ENCODE measurements at places on chromosomes 16 and 17. TPM values are rescaled to one million over a fixed set of nuclear protein-coding genes. Genes with fewer than 3 reads are reported as not detected.

GRCh38 chr17:4492721-4493561 is 5.7 kb upstream of the SPNS2 start:
- DNase-seq = peak; percentile 54

DNA sequence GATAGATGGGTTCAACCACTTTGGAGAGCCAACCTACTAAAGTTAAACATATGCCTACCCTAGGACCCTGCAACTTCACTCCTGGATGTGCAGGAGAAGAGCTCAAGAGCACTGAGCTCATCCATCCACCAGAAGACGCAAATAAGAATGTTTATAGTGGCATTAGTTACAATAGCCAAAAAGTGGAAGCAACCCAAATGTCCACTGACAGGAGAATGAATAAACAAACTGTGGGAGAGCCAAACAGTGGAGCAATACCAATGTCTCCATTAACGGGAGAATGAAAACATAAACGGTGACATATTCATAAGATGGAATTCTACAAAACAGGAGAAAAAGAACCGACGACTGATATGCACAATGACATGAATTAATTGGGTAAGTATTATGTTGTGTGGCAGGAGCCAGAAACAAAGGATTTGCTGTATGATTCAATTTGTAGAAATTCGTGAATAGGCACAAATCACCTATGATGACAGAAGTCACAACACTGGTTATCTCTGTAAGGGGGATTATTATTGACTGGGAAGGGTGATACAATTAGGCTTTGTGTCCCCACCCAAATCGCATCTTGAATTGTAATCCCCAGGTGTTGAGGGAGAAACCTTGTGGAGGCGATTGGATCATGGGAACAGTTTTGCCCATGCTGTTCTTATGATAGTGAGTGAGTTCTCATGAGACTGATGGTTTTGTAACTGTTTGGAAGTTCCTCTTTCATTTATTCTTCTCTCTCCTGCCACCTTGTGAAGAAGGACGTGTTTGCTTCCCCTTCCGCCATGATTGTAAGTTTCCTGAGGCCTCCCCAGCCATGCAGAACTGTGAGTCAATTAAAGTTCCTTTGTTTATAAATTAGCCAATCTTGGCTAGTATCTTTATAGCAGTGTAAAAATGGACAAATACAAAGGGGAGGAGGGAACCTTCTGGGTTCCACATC is 57.9 kb upstream of the PLCG2 start:
- DNase-seq = no peak

Gene TLCD3B
- 1.9 TPM for total RNA-seq

DNA sequence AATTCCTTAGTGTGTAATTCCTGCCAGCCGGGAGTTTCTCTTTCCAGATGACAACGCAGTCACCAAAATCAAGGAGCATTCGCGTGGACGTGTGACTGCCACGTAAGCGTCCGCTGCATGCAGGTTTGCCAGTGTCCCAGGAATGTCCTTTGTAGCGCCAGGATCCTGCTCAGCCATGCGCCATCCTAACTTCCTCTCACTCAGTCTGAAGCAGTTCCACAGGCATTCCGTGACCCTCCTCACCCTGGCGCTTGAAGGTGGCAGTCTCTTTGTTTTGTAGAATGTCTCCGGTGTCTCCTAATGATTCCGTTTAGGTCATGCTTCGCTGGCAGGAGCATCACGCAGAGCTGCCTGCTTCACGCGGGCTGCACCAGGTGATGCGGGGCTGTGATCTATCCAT is 88.6 kb downstream of the RPTOR start:
- DNase-seq = no peak

DNA sequence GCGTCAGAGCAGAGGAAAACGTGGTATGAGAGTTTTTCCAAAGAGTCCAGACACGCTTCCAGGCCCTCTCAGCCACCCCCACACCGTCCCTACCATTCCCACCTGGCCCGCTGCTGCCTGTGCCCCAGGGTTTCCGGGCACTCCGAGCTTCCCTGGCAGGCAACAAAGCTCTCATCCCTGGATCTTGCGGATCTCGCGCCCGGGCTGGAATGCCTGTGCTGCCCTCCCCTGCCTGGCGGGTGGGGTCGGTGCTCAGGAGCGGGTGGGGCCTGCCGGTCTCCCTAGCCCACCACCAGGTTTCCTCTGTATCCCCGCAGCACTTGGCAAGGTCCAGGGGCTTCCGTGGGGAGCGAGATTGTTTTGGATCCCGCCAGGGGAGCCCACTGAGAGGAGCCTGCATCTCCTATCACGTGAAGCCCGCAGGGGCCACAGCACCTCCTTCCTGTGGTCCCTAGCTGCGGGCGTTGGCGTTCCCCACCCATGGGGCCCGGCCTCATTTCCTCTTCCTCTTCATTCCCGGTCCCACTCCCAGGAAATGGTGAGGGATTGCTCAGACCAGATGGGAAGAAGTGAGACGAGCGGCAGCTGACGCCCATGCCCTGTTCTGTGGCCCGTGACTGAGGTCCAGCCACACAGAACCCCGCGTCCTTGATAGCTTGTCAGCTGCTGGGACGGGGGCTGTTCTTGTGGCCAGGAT is 11.0 kb downstream of the TBC1D24 start:
- no peak for DNase-seq

Gene HSD17B1
- total RNA-seq = 0.59 TPM
